ENCODE measurements at places on chromosomes 12 and 14.

- DNase-seq: no peak
These were observed 248.5 kb upstream of the PDE3A start for GRCh38 chr12:20119596-20120402.

GRCh38 chr12:1634590-1635191 is 5.7 kb downstream of the WNT5B start:
- peak; percentile 74 for DNase-seq

- DNase-seq: peak; percentile 72
These were observed at the start of gene CARMIL3 for GRCh38 chr14:24051789-24052655. Gene CARMIL3 (plus strand): TSS chr14:24052009. CDS start chr14:24052154, 145 bp downstream.

GRCh38 chr12:107759410-107759809 is 1.5 kb downstream of the PRDM4 start:
- peak; percentile 27 for DNase-seq

- DNase-seq: no peak
These were observed 36.0 kb downstream of the ATF1 start for GRCh38 chr12:50799908-50800307.

GRCh38 chr14:68325267-68325807 is 467.5 kb downstream of the ZFP36L1 start:
- no peak for DNase-seq

DNA sequence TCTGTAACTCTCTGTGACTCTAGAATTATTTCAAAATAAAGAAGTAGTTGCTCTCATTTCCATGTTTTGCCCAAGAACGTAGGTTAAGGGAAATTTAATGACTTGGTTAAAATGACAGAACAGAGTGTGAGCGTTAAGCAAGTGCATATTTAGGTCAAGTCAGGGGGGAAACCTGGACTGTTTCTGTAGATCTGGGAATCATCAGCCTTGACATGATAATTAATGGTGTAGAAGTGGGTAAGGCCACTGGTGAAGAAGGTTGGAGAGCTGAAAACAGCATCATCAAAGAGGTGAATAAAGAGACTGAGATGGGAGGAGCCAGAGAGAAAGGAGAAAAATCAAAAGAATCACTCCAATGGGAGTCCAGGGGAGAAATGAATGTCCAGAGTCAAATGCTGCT is 49.4 kb upstream of the STK38L start:
- DNase-seq: no peak

- peak; percentile 83 for DNase-seq
These were observed 3.8 kb upstream of the SMARCC2 start for GRCh38 chr12:56193025-56193578.

- DNase-seq: no peak
These were observed 232.9 kb upstream of the PKP2 start for GRCh38 chr12:33129500-33129899.

DNA sequence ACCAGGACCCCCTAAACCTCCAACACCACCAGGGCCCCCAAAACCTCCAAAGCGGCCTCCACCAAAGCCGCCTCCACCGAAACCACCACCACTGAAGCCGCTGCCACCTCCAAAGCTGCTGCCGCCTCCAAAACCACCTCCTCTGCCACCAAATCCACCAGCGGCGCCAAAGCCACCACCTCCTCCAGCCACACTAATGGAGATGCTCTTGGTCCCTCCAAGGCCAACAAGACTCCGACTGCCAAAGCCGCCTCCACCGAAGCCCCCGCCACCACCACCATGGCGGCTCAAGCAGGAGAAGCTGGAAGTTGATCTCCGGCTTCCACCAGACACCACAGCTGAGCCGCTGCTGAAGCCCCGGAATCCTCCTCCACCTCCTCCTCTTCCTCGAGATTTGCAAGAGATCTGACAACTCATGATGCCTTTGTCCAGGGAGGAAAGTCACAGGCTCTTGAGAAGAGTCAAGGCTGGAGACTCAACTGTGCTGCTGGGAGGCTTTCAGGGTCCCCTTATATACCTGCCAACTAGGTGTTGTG is at the start of gene KRT2:
TSS of gene KRT2 (minus strand) at position 486 of the 536 bp plus-strand sequence. CDS start at position 417, 69 bp downstream.
- no peak for DNase-seq

DNA sequence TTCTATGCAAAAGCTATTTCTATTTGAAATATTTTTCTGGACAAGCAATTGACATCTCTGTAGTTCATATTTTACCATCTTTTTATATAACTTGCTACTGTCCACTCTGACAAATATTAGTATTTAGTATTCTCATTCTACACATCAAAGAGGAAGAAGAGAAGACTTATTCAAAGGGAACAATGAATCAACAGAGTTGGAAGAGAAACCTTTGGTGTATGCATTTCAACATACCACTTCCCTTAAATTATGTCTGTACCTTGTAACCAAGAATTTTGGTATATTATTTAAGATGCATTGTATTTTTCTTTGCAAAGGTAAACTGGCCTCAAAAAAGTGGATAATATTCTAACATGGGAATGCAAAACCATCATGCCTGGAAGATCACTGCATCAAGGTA is 72.1 kb upstream of the DUSP6 start:
- DNase-seq: no peak

- no peak for DNase-seq
These were observed at the start of gene GPRC5D for GRCh38 chr12:12952036-12952435. Gene GPRC5D (minus strand): TSS chr12:12952170. CDS start chr12:12950384, 1,786 bp downstream.

- no peak for DNase-seq
These were observed 256.6 kb downstream of the FOXN3 start for GRCh38 chr14:89160437-89160836.

DNA sequence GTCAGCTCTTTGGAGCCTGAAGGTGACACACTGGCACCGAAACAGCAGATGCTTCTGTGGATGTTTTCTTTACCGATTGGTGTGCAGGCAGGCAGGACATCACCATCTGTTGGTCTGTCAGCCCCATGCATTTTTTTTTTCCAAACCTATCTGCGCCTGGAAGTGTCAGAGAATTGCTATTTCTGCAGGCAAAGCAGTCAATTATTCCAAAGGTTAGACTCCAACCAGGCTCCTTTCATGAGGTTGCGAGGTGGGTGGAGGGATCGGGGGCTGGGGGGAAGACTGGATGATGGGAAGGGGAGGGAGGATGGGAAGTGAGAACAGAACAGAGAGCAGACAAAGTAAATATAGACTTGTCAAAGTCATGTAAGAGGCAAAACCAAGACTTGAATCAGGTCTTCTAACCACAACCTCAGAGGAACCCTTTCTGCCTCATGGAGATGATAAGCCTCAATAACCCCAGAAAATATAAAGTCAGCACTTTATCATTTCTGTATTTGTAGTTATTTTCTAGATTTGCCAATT is 117.7 kb downstream of the OTOGL start:
- no peak for DNase-seq

- no peak for DNase-seq
These were observed 1045.2 kb downstream of the FLRT2 start for GRCh38 chr14:86575141-86575540.

DNA sequence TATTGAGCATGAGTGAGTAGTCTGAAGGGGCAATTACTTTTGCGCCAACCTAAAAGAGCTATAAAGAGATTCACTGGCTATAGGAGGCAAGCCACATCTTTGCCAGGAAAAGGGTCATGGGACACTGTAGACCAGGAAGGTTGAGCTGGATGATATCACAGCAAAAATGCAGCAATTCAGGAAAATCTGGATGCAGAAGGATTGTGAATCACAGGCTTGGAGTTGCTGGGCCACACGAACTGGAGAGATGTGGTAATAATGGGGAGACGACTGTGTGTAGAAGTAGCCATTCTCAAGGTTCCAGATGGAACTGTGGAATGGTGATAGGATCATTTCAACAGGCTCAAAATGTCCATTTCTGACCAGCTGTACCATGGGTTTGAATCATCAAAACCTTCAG is 151.4 kb upstream of the DAAM1 start:
- DNase-seq: no peak

DNA sequence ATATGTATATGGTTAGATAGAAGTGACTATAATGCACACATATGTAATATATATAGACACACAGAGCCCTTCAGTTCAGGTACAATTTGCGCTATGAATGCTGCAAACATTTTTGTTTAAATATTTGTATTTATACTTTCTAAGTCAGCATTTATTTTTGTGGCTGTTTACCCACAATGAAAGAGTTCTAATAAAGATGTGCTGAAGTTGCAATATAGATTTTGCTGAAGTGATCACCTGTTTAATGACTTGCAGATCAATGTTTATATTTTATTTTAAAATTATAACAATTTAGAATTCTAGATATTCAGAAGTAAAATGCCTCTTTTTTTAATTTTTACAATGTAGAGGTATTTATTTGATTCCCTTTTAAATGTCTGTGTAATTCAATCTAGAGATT is 3.5 kb downstream of the FOXG1 start:
- DNase-seq: no peak

GRCh38 chr12:46933947-46934346 is 108.2 kb upstream of the SLC38A4 start:
- DNase-seq: no peak

- no peak for DNase-seq
These were observed 44.5 kb downstream of the LRRC9 start for GRCh38 chr14:59964251-59965007.
